ENCODE measurements at places on chromosomes 5 and 9.
A peak's percentile ranks its signal among the peaks of the same experiment; 100 is the strongest.

GRCh38 chr5:73447530-73448462 lies 781 bp downstream of the FOXD1 start:
- DNase-seq, result peak; percentile 7

- DNase-seq, result no peak
These were observed 364.1 kb downstream of the EFNA5 start for GRCh38 chr5:107306594-107306993.

DNA sequence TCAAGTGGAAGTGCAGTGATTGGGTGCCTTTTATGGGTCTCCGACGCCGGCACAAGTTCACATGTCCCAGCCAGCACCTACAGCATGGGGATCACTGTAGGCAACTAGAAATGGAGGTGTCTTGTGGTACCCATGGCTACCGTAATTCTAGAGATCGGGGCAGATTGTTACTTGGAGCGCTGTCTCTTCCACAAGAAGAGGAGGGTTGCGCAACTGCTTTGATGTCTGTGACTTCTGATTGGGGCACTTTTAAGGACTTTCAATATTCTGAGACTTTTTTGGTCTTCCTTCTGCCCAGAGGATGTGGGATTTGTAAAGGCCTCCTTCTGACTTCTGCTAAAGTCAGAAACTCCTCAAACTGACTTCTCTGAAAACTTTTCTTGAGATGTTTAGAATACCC lies 41.9 kb downstream of the GLRX start:
- DNase-seq, result peak; percentile 37

DNA sequence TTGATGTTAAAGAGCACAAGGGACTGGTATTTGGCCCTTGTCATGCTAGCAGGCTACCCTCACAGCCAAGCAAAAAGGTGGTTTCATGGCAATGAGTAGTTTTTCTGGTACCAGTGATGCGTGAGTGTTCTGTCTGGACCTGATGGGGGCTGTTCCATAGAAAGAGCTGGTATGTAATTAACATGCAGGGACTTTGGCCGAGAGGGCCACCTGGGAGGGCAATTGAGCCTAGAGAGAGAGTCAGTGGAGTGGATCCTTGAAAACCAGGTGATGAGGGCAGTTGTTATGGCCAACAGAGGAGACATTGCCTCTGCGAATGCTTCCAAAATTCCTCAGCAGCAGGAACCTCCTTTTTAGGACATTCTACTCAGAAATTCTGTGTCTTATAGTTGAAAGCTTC lies 383.3 kb downstream of the PSAT1 start:
- no peak for DNase-seq

GRCh38 chr9:97591535-97591934 lies 41.6 kb downstream of the TSTD2 start:
- DNase-seq, result no peak

DNA sequence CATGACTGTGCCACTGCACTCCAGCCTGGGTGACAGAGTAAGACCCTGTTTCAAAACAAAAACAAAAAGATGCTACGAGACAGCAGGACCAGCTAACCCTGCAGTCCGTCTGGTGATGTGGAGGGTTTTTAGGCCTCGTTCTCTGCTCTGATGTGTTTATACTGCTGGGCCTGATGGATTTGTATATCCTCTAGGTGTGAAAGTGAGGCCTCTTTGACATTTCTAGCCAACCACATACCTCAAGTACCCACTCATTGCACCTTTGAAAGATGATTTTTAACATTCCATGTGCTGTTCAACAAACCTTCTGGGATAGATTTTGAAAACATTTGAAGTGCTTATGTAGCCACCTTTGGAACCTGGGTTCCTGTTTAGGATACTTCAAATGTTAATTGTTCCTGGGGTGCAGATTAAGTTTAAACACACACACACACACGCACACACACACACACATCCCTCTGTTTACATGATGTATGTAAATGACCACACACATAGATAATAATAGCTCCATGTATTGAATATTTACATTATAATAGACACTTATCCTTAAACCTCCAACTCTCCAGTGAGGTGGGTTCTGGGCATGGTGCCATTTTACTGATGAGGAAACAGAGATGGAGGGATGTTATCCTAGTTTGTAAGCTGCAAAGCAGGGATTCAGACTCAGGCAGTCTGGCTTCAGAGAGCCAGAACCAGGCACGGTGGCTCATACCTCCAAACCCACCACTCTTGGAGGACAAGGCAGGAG lies 48.8 kb upstream of the GOLPH3 start:
- no peak for DNase-seq

GRCh38 chr5:141478321-141478945 lies 2.7 kb downstream of the PCDHGC3 start:
- DNase-seq, result no peak

- no peak for DNase-seq
These were observed 142.7 kb downstream of the SGCD start for GRCh38 chr5:156469636-156470035.

DNA sequence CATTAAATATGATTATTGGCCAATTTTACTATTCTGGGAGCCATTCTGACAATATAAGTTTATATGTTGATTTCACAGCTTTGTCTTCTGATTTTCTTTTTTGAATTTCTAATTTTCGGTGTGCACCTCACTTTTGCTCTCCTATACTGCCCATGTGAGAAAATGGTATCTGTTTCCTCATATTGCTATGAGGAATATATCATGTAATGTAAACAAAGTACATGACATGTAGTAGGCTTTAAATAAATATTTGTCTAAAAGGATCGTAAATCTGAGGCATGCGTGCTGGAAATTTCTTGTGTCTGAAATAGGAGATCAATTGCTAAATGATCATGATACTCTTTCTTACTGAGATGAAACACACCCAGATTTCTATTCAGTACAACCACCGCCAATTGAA lies 119.9 kb downstream of the ZDHHC21 start:
- DNase-seq, result no peak

GRCh38 chr9:85298499-85298898 lies 443.3 kb downstream of the AGTPBP1 start:
- DNase-seq, result no peak

DNA sequence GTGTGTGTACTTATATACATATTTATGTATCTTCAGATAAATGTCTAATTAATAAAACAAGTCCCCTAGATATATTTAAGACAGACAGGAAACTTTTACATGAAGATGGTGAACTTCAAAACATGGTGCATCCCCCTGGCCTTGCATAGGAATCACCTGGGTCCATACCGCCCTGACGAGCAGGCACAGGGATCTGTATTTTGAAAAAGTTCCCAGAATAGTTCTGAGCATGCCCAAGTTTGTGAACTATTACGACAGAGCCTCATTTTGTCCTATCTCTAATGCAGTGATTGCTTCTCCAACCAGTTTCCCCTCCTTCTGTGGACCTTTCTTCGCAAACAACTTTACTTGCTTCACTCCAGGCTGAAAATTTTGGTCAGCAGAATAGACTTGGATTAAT lies 98.1 kb downstream of the APBA1 start:
- DNase-seq, result no peak

GRCh38 chr9:134393582-134394280 lies 67.5 kb downstream of the RXRA start:
- no peak for DNase-seq

DNA sequence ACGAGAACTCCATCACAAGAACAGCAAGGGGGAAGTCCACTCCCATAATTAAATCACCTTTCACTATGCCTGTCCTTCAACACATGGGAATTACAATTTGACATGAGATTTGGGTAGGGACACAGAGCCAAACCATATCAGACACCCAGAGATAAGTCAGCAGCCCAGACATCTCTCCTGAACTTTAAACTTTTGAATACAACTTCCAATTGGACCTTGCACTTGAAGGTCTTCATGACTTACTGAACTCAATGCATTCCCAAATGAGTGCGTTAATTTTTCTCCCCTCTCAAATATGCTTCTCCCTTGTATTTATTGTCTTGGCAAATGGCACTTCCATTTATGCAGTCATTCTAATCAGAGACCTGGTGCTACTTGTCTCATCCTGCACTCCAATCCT lies 12.1 kb downstream of the C9 start:
- DNase-seq, result no peak

DNA sequence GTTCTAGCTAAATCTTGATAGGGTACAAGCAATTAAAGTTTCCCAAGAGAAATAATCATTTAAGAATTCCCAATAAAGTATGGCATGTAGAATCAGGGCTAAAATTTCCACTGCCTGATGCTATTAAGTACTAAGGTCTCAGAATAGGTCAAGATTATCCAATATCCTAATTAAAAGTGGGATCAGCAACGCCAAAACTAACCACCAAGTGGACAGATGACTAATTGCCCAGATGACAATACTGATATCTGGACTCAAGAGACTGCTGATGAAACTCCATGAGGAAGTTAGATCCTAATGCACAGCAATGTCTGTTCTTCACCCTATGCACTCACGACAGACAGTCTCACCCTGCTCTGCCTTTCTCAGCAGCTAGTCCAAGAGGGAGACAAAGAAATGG lies 14.3 kb downstream of the DEPDC1B start:
- peak; percentile 65 for DNase-seq

DNA sequence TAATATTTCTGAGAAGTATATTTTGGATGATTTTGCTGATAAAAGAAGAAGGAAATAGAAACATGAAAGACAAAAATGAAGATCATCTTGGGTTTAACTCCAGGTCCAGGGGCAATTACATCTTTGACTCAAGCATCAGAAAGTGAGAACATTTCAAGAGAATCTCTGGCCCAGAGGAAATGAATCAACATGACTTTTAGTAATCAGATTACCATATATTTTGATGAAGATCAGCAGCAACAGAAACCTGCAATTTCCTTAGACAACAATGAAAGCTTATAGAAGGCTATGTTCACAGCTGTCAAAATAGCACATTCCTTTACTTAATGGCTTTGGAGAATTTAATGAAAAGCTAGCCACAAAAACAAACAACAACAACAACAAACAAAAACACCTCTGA lies 638.1 kb downstream of the EFNA5 start:
- no peak for DNase-seq

Measured in inflammatory macrophage (primary cell).